ENCODE measurements at places on chromosomes 1 and 21.

DNA sequence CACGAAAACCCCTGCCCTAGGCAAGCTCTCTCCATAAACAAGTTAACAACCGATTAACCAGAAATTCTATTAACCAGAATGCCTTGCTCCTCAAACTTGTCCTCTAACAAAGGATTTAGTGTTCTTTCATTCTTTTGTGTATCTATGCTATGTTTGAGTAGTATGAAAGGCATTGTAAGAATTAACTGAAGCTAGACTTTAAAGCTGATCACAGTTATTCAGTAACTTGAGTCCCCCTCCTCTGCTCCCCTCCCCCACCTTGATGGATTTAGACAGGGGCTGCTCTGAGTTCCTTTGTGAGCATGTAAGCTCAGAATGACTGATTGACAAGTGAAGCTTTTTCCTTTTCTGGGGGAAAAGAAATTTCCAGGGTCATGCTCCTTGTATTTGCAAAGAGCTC, 257.6 kb downstream of the TTLL7 start:
- no peak for DNase-seq

- DNase-seq = no peak
These were observed 8.3 kb upstream of the FASLG start for GRCh38 chr1:172650474-172651193.

- no peak for DNase-seq
These were observed 135.3 kb upstream of the PRMT6 start for GRCh38 chr1:106921186-106921585.

DNA sequence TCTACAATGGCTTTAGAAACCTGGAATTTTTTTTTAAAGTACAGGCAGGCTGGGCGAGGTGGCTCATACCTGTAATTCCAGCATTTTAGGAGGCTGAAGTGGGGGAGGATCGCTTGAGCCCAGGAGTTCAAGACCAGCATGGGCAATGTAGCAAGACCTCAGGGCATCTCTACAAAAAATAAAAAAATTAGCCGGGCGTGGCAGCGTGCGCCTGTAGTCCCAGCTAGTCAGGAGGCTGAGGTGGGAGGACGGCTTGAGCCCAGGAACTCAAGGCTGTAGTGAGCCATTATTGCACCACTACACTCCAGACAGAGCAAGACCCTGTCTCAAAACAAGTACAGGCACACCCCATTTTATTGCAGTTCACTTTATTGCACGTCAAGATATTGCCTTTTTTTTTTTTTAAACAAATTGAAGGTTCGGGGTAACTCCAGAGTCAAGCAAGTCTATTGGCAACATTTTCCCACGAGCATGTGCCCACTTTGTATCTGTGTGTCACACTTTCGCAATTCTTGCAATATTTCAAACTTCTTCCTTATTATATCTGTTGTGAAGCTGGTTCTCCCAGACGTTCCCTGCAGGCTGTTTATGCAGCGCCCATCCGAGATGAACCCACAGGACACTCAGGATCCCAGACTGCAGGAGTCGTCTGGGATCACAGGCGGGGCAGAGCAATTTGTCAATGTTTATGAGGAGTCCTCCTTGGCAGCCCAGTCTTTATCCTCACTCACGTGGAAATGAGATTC, 4.7 kb downstream of the HES2 start:
- DNase-seq = no peak

- no peak for DNase-seq
These were observed 26.2 kb downstream of the VPS45 start for GRCh38 chr1:150093805-150094204.

- no peak for DNase-seq
These were observed 744 bp downstream of the ZNF670 start for GRCh38 chr1:247077876-247078257.

GRCh38 chr1:58430421-58431275, 115.9 kb downstream of the OMA1 start:
- DNase-seq = no peak

GRCh38 chr1:212414328-212415106, at the start of gene PACC1:
Gene PACC1, minus strand, starts transcription at chr1:212414886. Its CDS starts 129 bp downstream, at chr1:212414757.
- DNase-seq = peak; percentile 78

DNA sequence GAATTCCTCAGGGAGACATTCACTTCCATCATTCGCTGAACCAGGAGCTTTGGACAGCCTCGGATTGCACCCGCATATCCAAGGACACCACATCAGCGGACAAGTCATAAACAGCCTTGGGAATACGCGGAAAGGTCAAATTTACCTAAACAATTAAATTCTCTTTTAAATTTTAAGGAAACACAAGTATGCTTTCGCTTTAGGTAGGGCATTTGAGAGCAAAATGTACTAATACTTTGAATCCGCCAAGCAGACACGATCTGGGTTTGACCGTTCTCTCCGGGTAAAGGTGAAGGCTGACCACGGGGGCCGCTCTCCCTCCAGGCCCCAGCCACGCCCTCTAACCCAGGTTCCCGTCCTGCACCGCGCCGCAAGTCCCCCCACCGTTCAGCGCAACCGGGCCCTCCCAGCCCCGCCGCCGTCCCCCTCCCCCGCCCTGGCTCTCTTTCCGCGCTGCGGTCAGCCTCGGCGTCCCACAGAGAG, 479 bp upstream of the ACADM start:
- peak; percentile 51 for DNase-seq

DNA sequence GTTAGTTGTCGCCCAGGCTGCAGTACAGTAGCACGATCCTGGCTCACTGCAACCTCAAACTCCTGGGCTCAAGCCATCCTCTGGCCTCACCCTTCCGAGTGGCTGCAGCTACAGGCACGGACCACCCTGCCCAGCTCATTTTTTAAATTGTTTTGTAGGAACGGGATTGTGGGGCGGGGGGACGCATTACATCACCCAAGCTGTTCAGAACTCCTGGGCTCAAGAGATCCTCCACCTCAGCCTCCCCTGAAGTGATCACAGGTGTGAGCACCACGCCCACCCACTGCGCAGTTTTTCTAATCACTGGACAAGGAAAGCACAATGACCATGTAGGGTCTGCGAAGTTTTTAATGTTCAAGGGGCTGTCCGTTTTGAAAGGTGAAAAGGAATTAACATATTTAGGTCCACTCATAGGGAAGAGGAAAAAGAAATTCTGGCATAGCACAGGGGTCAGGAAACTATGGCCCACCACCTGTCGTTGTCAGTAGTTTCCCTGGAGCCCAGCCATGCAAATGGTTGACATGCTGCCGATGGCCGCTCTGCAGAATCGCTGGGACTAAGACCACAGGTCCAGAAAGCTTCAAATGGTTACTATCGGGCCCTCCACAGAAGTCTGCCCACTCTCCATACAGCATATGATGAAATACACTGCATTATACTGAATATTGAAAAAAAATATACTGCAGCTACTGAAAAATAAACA, 26.0 kb downstream of the SETD4 start:
- no peak for DNase-seq

DNA sequence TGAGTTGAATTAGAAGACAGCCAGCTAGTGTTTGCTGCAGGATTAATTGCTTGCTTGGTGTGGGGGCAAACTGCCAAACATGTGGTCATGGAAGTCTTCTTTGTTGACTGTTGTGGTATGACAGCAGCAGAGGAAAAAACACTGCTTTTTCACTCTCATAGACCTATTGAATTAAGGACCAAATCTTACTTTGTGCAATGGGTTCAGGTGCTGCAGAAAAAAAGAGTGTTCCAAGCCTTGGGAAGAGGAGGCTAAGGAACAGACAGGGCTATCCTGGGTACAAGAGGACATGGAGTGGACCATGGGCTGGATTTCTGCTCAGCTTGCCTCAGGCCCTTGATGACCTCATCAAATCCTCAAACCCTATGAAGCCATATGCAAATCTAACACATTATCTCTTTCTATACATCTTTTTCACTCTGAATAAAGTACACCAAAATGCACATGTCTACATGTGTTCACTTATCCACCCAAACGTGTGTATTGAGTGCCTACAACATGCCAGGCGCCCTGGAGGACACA, 61.5 kb downstream of the SIPA1L2 start:
- DNase-seq = no peak

DNA sequence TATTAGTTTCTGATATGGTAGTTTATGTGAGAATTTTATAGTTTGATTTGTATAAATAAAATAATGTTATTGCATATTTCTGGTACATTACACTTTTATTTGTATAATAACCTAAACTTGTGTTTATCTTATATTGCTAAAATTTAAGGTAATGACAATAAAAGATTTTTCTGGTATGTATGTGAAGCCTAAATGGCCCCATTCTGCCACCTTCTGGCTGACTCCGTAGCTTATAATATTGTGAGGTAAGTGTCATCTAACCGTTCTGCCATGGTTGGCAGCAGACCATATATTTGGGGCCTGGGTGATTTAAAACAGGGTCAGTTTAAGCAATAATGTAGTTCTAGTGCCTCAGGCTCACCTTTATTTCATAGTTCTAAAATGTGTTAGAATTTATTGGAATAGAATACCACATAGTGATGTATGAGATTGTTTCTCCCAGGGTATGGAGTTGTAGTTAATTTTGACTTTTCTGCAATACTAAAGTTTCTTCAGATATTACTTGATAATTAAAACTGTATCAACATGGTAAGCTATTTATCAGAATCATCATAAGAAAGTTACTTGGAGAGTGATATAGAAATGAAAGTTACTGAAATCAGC, 21.2 kb upstream of the PRKACB start:
- DNase-seq = peak; percentile 19

DNA sequence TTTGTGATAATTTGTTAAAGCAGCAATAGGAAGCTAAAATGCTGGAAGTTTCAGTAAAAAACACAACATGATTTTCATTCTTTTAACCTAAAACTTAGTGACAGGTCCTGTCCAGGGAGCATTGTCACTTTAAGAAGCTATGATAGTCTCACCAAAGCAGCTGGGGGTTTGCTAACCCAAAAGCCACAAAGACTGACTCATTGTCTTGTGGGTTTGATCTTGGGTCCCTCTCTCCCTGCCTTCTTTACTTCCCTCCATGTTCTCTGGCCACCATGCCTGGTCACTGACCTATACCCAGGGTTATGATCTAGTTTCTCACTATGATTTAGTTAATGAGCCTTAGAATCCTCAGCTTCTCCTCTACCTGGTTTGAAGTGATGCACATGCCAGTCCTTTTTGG, 213.5 kb upstream of the PTGFR start:
- no peak for DNase-seq

DNA sequence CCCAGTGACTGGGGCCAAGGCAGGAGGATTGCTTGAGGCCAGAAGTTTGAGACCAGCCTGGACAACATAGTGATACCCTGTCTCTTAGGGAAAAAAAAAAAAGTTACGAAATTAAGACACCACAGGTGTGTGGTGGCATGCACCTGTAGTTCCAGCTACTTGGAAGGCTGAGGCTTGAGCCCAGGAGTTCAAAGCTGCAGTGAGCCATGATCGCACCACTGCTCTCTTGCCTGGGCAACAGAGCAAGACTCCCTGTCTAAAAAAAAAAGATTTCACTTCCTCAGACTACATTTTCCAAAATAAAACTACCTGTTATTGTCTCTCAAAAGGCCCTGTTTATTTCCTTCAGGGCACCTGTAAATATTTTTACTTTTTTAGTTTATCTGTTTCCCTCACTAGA, 4.7 kb upstream of the STK40 start:
- no peak for DNase-seq

DNA sequence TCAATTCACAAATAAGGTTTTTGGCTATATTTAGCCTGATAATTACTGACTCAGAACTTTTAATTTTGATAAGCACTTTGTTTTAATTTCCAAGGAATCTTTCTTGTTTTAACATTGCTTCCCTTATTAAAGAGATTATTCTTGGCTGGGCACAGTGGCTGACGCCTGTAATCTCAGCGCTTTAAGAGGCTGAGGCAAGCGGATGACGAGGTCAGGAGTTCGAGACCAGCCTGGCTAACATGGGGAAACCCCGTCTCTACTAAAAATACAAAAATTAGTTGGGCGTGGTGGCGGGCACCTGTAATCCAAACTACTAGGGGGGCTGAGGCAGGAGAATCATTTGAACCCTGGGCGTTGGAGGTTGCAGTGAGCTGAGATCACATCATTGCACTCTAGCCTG, 13.8 kb downstream of the ALG14 start:
- DNase-seq = no peak

Measured in activated CD4-positive, CD25-positive, alpha-beta regulatory T cell (primary cell).